ENCODE measurements at places on chromosomes 12 and 14. TPM values are rescaled to one million over a fixed set of nuclear protein-coding genes. Genes with fewer than 3 reads are reported as not detected.

DNA sequence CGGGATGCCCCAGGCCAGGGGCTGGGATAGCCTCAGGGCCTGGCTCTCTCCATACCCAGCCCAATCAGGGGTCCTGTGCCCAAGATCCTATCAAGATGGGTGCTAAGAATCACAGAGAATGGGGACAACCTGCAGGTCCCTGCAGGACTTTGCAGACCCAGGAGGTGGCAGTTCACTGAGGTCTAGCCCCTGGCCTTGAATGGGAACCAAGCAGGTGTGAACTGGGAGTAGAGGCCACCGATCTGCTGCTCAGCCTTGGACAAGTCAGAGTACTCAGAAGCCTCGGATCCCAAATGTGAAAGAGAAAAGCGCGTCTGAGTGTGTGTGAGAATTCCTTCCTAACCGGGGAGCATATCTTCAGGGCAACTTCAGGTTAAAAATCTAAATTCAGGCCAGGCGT, 76.2 kb downstream of the ARL6IP4 start:
- DNase-seq, result no peak

GRCh38 chr12:123807670-123808069, 45.6 kb downstream of the DNAH10 start:
- DNase-seq, result no peak

DNA sequence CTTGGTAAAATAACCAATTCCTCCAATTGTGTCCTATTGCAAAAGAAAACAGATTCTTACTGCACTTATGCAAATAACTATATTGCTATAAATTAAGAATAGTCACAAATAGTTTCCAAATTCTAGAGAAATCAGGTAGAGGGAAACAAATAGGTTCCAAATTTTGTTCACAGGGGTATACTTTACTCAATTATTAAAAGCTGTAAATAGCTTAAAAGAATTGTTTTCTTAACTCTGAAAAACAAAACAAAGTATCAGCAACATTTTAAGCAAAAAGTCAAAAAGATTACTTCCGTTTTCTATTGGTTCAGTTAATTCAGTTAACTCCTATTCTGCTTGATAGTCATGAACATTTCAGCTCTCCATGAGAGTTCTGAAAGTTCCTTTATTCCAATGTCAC, 85.6 kb upstream of the PPP4R3A start:
- no peak for DNase-seq

DNA sequence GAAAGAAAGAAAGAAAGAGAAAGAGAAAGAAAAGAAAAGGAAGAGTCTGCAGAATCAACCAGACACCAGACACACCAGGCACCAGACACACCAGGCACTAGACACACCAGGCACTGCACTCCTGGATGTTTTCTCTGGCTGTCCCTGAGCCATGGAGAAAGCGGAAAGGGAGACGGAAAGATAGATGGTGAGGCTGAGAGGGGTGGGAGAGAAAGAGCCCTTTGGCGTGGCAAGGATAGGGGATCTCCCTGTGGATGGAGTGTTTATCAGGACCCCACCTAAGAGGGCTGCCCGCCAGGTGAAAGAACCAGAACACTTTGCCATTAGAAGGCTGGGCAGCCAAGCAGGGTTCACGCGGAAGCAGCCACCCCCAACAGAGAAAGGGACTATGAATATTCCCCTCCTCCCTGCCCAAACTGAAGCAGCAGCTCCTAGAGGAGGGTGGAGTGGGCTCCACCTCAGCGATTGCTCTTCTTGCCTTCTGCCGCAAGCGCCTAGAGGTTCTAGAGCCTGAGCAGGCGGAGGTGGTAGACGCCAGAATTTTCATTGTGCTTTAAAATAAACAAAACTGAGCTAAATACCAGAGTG, 13.4 kb downstream of the ST8SIA1 start:
- DNase-seq, result no peak

DNA sequence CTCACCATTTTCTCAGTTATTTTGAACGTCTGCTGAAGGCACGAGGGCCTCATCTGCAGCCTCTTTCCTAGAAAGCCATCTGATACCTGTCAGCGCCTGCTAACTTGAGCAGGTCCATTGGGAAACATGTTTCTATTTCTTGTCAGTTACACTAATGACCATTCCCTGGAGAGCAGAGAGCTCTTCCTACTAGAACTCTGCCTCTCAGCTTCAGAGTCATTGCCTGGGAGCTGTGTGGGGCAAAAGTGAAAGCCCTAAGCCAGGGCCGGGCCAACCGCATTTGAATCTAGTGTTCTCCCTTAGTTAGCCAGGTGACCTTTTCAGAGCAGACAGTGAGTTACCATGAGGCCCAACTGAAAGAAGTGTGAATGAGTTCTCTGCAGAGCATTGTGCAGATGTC, 135.8 kb downstream of the EML1 start:
- DNase-seq, result no peak

Gene CCDC175
- not detected for total RNA-seq

All from tibial nerve (tissue), 4 donors.